ENCODE measurements at places on chromosomes 5 and 9.
A peak's percentile ranks its signal among the peaks of the same experiment; 100 is the strongest.

- no peak for DNase-seq
Measured at GRCh38 chr5:126998201-126998631, 32.1 kb downstream of the MARCHF3 start.

GRCh38 chr5:56158331-56158960, 74.7 kb downstream of the ANKRD55 start:
- DNase-seq = no peak

GRCh38 chr9:129204840-129205239, 26.8 kb upstream of the IER5L start:
- DNase-seq = no peak

GRCh38 chr5:68243681-68244080, 28.1 kb downstream of the PIK3R1 start:
- DNase-seq = peak; percentile 27

DNA sequence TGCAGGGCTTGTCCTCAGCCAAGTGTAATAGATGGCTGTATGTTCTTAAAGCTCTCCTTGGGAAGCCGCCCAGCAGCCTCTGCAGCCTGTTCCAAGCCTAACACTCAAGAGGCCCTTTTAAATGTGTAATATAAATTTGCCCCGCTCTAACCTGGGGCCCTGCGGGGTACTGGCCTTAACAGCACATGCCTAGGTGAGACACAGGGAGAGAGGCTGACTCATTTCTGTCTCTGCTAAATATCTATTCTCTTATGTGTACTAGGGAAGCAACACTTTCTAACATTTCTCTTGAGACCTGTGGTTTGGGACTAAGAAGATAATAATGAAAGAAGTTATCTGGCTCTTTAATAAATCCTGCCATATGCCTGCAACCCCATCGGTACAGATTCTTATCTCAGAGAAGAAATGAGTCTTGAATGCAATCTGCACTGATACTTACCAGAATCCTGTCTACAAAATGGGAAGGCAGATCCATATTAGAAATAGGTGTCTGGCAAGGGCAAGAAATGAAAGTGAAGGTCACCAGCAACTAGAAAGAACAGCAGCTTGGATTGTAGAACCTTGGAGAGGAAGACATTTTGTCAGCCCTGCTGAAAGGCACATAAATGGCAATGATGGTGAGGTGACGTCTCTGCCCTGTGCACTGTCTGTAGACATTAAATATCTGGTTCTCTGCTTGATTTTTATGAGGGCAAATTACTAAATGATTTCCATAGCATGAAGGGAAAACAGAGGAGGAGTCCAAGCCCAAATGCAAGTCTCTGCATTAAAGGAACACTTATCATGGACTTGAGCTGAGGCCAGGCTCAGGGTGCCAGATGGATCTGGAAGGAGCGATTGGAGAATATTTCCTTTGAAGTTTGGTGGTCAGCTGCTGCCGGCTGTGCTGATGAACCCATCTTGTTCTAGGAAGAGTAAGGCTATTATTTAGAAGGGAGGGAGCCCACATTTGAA, 14.5 kb upstream of the TGFBI start:
- DNase-seq = no peak

GRCh38 chr5:73094415-73094814, 26.0 kb upstream of the TMEM171 start:
- no peak for DNase-seq

DNA sequence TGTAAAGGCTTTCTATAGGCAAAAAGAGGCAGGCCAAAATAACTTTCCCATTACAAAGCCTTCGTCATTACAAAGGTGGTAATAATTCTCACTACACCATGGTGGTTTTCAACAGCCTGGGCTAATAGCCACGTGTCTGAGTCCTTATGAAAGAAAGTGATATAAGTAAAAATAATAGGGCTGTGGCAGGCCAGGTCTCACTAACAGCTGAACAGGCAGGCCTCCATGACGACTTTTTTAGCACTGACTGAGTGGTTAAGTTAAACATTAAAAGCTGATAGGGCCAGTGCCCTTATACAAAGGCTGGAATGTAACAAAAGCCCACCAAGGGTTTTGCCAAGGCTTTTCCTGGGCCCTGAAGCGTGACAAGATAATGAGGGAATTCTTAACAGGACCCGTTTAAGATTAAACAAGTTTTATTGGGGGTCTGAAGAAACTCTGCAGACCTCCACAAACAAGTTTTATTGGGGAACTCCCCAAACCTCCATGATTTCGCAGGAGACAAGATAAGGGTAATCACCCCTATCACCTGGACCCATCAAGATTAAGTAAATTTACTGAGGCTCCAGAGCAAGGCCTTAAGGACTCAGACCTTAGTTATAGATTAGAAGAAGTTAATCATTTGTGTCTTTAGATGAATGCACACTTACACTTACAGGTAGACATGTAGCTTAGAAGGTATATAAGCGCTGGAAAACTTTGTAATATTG, 412.9 kb downstream of the CHSY3 start:
- DNase-seq = no peak

- DNase-seq = no peak
Measured at GRCh38 chr5:156126716-156127115, 200.2 kb upstream of the SGCD start.
